ENCODE measurements at places on chromosomes 6 and 20. TPM values are rescaled to one million over a fixed set of nuclear protein-coding genes. Genes with fewer than 3 reads are reported as not detected.

KCNG1 gene
- total RNA-seq: not detected

UNC93A gene
- total RNA-seq: not detected

HTR1B gene
- not detected for total RNA-seq

HACE1 gene
- total RNA-seq: 11.9 TPM

SLC26A8 gene
- total RNA-seq: not detected

COL9A1 gene
- total RNA-seq: not detected

ZBP1 gene
- total RNA-seq: 31.4 TPM

NRN1 gene
- 8.7 TPM for total RNA-seq

GRCh38 chr6:35512006-35512405 is 690 bp downstream of the TULP1 start:
- no peak for DNase-seq
- H3K4me1 ChIP-seq: peaks cover 3% of the 10 kb centered on the region
- no peak overlapping the region for H3K27ac ChIP-seq
- no peaks in the 10 kb centered on the region for H3K36me3 ChIP-seq
- no peak overlapping the region for H3K4me3 ChIP-seq
- peaks cover 36% of the 10 kb centered on the region for H3K27me3 ChIP-seq

GRCh38 chr6:52243282-52243893 is 912 bp downstream of the IL17F start:
- H3K4me1 ChIP-seq: no peaks in the 10 kb centered on the region
- H3K27ac ChIP-seq: no peak overlapping the region
- peaks cover 19% of the 10 kb centered on the region for H3K27me3 ChIP-seq
- H3K4me3 ChIP-seq: no peak overlapping the region
- DNase-seq: no peak

DNA sequence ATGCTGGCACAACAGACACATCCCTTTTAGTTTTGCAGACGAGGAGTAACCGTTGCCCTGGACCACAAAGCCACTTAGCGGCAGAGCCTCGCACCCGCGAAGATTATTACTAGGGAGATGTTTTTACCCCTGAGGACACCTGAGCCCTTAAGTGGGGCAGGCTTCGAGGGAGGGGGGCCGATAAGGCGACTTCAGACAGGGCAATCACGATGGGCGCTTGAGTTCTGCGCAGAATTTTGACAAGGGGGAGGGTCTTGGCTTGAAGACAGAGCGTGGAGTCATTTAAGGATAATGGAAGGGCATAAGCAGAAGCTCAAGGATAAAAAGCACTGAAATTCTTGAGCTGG is 650 bp upstream of the TTK start:
- peaks cover 41% of the 10 kb centered on the region for H3K4me1 ChIP-seq
- peaks cover 2% of the 10 kb centered on the region for H3K27me3 ChIP-seq
- H3K4me3 ChIP-seq: peak overlapping the region; percentile 94
- H3K27ac ChIP-seq: peak overlapping the region; percentile 96

DNA sequence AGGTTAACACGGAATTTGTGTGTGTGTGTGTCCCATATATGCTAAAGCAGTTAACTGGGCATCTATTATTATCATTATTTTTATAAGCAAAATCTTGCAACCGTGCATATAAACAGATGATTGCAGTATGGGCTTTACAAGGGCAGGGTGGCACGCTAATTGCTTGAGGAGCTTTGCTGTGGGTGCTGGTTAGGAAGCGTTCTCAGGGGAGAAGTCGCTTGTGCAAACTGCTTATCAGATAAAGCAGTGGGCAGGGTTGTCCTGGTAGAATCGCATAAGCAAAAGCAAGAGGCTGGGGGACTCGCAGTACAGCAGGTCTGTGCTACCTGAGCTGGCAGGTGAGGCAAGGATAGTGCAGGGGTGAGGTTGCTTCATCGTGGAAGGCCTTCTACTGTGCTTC is 9.7 kb upstream of the CCN6 start:
- H3K27ac ChIP-seq: no peak overlapping the region
- DNase-seq: no peak
- no peaks in the 10 kb centered on the region for H3K36me3 ChIP-seq
- no peak overlapping the region for H3K4me3 ChIP-seq
- H3K27me3 ChIP-seq: no peaks in the 10 kb centered on the region
- H3K4me1 ChIP-seq: peaks cover 24% of the 10 kb centered on the region

GRCh38 chr6:75244063-75244584 is 523 bp upstream of the COX7A2 start:
- peak overlapping the region; percentile 98 for H3K4me3 ChIP-seq
- peak overlapping the region; percentile 99 for H3K27ac ChIP-seq
- DNase-seq: no peak
- H3K36me3 ChIP-seq: peaks cover 27% of the 10 kb centered on the region

DNA sequence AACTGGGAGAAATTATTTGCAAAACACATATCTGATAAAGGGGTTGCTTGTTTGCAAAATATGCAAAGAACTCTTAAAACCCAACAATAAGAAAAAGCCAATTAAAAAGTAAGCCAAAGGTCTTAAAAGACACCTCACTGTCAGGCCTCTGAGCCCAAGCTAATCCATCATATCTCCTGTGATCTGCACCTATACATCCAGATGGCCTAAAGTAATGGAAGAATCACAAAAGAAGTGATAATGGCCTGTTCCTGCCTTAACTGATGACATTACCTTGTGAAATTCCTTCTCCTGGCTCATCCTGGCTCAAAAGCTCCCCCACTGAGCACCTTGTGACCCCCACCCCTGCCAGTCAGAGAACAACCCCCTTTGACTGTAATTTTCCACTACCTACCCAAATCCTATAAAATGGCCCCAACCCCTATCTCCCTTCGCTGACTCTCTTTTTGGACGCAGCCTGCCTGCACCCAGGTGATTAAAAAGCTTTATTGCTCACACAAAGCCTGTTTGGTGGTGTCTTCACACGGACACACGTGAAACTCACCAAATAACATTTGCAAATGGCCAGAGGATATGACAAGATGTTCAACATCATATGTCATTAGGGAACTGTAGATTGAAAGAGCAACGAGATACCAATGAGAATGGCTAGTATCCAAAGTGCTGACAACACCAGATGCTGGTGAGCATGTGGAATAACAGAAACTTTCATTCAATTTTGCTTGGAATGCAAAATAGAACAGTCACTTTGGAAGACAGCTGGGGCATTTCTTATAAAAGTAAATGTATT is 565.0 kb upstream of the ADGRB3 start:
- H3K36me3 ChIP-seq: no peaks in the 10 kb centered on the region
- no peaks in the 10 kb centered on the region for H3K27me3 ChIP-seq
- H3K4me3 ChIP-seq: no peak overlapping the region
- no peak overlapping the region for H3K27ac ChIP-seq
- no peak for DNase-seq
- no peaks in the 10 kb centered on the region for H3K4me1 ChIP-seq

DNA sequence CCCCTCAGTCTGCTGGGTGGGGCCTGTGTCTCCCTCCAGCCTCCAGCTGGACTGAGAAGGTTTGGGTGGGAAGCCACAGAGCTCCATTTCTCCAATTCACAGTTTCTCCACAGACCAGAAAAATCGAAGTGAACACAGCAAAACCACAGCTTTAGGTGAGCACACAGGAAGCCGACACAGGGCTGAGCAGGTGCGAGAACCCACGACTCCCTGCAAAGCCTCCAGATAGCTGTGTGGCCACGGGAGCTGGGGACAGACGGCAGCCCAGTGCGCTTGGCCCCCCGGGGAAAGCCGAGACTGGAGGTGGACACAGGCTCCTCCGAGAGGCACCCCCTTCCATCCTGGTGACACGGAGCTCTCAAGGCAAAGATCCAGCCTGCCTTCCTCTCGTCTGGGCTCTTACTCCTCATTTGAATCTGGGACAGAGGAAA is 29.0 kb upstream of the MPC1 start:
- H3K27me3 ChIP-seq: peaks cover 2% of the 10 kb centered on the region
- H3K36me3 ChIP-seq: peaks cover 23% of the 10 kb centered on the region
- peak overlapping the region; percentile 97 for H3K27ac ChIP-seq
- peaks cover 65% of the 10 kb centered on the region for H3K4me1 ChIP-seq

DNA sequence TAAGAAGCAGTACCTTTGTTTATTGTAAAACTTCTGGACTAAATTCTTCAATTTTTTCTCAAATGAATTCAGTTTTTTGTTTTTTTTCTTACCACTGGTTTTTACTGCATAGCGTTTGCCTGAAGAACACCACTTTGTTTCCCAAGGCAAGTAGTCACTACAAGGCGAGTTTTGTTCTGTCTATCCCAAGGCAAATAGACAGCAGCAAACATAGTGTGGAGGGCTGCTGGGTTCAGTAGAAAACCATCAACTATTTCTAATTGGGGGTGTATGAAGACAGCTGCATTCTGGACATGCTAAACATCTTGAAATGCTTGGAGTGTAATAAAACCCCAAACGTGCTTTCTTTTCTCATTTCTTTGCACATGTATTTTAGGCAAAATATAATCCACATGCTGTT is 197.4 kb downstream of the ESR1 start:
- peaks cover 3% of the 10 kb centered on the region for H3K27me3 ChIP-seq
- no peaks in the 10 kb centered on the region for H3K4me1 ChIP-seq
- no peak overlapping the region for H3K27ac ChIP-seq
- no peak overlapping the region for H3K4me3 ChIP-seq
- no peak for DNase-seq

DNA sequence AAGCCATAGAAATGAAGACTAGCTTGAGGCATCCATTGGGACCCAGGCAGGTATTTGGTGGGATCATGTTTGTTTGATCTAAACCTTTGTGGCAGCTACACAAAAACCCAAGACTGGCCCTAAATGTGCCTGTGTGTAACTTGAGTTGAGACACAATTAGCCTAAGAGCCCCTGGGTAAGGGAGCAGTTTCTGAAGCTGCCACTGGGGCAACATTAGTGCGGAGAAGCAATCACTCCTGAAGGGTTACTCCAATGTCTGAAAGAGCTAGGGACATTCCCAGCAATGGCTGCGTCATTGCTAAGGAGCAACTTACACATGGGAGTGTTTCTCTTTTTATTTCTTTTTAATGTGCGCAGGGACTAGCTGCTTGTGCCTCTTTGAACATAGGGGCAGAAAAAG is 67.9 kb upstream of the EEF1E1 start:
- H3K36me3 ChIP-seq: no peaks in the 10 kb centered on the region
- no peak overlapping the region for H3K27ac ChIP-seq
- no peak for DNase-seq
- H3K4me1 ChIP-seq: no peaks in the 10 kb centered on the region
- no peak overlapping the region for H3K4me3 ChIP-seq
- H3K27me3 ChIP-seq: no peaks in the 10 kb centered on the region

GRCh38 chr20:50296450-50297375 is 106.1 kb downstream of the CEBPB start:
- H3K27me3 ChIP-seq: peaks cover 14% of the 10 kb centered on the region
- no peaks in the 10 kb centered on the region for H3K36me3 ChIP-seq
- peak overlapping the region; percentile 27 for H3K27ac ChIP-seq
- H3K4me3 ChIP-seq: no peak overlapping the region

DNA sequence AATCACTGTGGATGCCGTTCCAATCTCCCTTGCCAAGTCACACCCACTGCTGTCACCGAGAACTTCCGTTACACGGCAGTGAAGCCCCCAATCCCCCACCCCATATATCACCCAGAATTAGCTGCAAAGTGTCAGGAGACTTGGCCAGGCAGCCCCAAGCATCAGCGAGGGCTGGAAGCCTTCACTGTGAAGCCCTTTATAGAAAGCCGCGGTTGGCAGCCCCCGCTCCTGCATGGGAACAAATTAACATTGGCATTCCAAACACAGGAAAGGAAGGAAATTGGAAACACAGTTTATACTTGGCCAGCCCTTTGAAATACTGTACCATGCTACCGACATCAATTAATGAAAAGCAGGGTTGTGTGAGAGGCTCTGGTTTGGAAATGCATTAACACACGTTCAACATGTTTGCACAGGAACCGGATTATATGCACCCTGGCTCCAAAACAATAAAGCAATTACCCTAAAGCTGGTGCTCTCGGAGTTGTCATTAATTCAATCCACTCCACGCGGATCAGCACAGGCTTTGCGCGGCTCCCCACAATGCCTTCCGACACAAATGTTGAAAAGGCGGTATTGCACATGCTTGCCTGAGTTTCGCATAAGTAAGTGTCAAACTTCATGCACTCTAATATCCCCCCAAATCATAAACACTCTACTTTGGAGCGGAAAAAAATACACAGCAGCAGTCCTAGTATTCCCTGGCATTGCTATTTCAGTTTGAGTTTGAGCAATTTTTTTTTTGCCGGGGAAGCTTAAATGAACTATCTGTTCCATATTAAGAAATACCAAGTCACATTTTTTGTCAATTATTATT is 7.1 kb downstream of the BMP7 start:
- no peaks in the 10 kb centered on the region for H3K4me1 ChIP-seq
- DNase-seq: no peak
- H3K36me3 ChIP-seq: no peaks in the 10 kb centered on the region
- no peak overlapping the region for H3K27ac ChIP-seq
- no peak overlapping the region for H3K4me3 ChIP-seq
- H3K27me3 ChIP-seq: peaks cover 72% of the 10 kb centered on the region

DNA sequence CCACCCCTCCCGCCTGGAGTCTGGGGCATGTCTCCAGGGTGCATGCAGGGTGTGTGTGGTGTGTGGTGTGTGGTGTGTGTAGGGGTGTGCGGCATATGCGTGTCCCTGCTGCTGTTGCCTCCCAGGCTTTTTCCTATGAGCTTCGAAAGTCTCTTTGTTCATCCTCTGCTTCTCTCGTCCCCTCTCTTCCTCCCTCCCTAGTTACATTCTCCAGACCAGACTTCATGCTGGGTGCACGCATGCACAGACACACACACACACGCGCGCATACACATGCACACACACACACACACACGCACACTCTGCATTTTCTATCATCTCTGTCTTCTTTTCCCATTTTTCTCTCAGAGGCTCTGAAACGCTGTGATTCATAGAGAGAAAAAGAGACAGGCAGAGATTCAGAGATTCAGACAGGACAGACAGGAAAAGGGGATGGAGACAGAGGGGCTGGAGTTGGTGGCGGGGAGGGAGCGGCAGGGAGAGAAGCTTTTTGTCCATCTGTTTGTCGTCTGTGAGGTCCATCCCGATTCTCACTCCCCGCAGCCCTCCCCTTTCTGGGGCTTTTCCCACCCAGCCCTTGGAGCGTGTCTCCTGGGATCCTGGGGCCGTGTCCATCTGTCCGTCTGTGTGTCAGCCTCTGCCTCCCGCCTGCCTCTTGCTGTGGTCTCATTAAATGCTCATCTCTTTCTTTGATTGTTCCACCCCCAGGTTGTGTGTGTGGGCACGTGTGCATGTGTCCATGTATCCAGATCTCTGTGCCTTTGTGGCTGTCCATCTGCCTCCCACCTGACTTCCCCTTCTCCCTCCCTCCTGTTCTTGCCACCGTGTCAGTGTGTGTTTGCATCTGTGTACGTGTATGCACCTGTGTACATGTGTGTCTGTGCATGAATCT is 62.6 kb downstream of the SRC start:
- peaks cover 29% of the 10 kb centered on the region for H3K27me3 ChIP-seq
- H3K4me1 ChIP-seq: peaks cover 16% of the 10 kb centered on the region
- no peak overlapping the region for H3K27ac ChIP-seq
- DNase-seq: no peak
- H3K4me3 ChIP-seq: no peak overlapping the region

- H3K36me3 ChIP-seq: peaks cover 3% of the 10 kb centered on the region
- no peak for DNase-seq
- no peaks in the 10 kb centered on the region for H3K4me1 ChIP-seq
- H3K4me3 ChIP-seq: no peak overlapping the region
- no peak overlapping the region for H3K27ac ChIP-seq
These were observed 56.0 kb upstream of the TMEM181 start for GRCh38 chr6:158503846-158504245.

All from activated CD4-positive, alpha-beta T cell treated with anti-CD3 and anti-CD28 coated beads, Interleukin-2, amount 10 ng/mL, durations not matched to agents 7 days and 5 days (primary cell).